NCI-H2081 (cell line): ENCODE measurements at places on chromosomes 1 and 21.
A peak's percentile ranks its signal among the peaks of the same experiment; 100 is the strongest.

- no peak for DNase-seq
Measured at GRCh38 chr1:200774735-200775444, 36.2 kb downstream of the CAMSAP2 start.

GRCh38 chr1:84771895-84772294 is 81.6 kb upstream of the SSX2IP start:
- DNase-seq = no peak

DNA sequence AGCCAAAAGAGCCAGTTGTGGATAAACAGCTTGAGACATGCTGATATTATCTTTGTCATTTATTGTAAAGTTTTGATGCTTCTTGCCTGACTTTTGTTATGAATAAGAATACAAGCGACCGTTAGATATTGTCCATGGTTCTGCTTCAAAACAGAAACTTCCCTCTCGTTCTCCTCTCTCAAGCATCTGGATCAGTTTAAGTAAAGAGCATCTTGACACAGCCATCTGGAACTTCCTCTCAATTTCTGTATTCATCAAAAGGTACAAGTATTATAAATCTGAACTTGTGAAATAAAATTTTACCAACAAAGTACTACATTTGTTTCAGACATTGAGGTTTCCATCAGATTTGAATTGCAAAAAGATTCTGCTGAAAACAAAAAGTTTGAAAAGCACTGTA is 36.4 kb upstream of the CLDN14 start:
- no peak for DNase-seq

DNA sequence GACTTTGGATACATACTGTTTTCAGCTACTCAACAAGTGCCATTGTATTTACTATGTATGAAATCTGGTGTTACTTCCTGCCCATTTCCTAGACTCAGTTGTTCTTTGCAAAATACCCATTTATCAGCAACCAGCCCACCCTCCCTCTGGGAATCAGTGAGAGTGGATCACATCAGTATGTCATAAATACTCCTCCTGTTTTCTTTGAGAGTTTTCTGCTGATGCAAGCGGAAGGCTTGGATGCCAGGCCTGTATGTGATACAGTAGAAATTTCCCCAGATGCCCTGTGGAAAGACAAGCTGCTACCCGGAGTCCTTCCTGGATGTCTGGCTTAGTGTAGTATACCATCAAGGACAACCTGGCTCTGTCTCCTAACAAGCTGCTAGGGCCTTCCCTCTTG is 2.4 kb upstream of the PTPRC start:
- no peak for DNase-seq

- DNase-seq = no peak
Measured at GRCh38 chr21:42081931-42082381, 10.8 kb downstream of the UMODL1 start.

- DNase-seq = no peak
Measured at GRCh38 chr21:38303300-38303699, 46.5 kb downstream of the KCNJ15 start.

DNA sequence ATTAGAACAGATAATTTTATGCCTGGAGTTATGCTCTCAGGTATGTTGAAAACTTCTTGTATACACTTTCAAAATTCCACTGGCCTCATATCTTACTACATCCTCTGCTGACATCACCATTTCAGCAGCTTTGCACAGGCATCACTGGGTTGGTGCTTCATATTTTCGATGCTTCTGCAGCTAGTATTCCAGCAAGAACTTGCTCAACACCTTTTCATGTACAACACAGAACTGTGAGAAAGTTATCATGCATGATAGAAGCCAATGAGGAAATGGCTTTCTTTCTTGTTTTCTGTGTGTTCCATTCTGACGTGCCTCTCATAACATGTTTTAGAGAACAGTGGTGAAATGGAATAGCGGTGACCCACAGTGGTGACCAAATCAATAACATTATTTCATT is 5.1 kb upstream of the GBP5 start:
- no peak for DNase-seq

GRCh38 chr1:205792481-205792881 is 17.2 kb upstream of the RAB29 start:
- DNase-seq = no peak

DNA sequence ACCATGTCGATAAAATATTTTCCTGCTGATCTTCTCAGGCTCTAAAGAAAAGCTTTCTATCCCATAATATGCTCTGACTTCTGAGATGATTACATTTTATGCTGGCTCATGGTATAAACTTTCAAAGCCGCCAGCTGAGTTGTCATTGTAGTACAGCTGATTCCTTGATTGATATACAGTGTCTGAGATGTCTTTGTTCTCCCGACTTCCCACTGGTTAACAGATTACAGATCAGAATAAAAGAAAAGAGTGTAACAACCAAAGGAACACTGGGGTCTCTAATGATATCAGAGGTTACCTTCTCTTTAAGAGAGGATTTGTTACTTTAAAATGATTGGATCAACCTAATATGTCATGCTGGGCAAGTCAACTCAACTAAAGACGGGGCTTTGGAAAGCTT is 485.4 kb upstream of the LRRC7 start:
- DNase-seq = no peak

DNA sequence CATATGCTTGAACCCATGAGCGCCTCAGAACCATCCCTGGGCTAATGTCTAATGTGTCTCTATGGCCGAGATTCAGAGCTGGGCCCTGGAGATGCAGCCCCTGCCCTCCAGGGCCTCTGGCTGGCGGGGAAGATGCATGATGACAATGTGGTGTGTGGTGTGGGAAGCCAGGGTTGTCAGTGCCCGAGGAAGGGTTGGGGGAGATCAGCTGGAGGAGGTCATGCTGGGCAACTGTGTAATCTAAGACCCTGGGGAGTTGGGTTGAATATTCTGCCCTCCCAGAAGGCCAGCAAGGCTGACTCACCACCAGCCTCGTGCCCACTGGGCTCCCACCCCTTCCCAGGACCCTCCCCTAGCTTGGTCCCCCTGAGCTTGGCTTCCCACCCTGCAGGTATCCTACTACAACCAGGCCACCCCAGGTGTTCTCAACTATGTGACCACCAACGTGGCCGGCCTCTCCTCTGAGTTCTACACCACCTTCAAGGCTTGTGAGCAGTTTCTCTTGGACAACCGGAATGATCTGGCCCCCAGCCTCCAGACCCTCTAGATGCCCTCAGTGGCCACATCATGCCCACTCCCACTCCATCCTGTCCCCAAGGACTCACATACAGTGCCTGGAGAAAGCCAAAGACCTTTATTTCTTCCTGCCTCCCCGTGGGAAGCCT is 14.6 kb downstream of the FAM151A start:
- DNase-seq = no peak

DNA sequence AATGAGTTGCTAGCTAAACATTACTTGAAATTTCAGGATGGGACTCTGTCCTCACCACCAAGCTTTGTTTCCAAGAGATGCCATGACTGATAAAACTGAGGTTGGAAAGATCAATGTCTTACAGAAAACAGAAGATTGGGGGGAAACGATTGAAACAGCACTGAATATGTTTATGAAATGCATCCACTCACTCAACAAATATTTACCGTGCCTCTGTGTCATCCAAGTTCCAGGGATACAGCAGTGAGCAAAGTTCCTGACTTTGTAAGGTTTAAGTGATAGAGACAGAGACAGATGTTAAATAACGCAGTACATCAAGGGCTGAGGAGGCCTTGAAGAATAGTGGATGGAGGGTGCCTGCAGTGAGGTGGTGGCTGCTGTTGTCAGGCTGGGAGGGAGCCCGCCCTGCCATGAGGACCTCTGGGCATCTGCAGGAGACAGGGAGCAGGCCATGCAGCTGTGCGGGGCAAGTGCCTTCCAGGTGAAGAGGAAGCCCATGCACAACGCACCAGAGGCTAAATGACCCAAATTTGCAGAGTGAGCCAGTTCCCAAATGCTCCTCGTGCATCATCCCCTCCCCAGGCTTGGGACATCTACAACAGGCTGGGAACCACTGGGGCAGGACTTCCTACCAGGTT is 108.0 kb downstream of the HLCS start:
- DNase-seq = no peak

DNA sequence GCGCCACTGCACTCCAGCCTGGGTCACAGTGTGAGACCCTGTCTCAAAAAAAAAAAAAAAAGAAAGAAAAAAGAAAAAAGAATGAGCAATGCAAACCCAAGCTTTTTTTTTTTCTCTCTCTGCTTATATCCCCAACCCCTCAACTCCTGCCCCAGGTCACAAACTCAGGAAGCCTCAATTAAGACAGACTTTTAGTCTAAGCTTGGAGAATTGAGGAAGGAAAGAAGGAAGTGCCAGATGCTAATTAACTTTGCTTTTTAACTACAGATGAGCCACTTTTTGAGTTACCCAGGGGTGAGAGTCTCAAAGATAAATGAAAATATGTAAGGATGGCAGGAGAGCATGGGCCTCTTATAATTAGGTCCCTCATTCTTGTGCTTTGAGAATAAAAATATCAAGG is 33.3 kb downstream of the PIK3CD start:
- DNase-seq = no peak

GRCh38 chr21:27502801-27503200 is 535.9 kb upstream of the ADAMTS5 start:
- DNase-seq = no peak

GRCh38 chr1:156821801-156822200 is 5.2 kb upstream of the SH2D2A start:
- DNase-seq = no peak

GRCh38 chr1:112776688-112777087 is 61.6 kb upstream of the PPM1J start:
- DNase-seq = no peak

DNA sequence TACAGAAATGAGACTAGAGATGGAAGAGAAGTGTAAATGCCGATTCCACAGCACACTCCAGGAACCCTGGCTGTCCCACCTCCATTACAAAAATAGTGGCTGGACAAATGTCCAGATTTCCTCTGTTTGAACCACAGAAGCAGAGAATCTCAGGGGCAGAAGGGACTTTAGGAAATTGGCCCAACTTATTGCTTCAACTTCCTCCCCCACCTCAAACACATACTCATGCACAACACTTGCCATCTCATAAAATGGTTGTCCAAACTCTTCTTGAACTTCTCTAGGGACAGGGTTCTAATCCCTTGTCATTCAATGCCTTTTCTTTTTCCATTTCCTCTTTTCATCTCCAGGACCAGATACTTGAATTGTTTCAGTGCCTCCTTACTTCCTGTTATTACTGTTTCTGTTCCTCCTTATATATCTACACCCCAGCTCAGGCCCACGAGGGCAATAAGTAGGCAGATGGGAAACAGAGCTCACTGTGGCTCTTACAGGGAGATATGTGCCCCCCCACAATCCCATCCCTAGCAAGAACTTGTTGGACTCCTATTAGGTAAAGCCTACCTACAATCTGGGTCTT is 8.5 kb upstream of the B4GALT3 start:
- DNase-seq = no peak

GRCh38 chr1:25869909-25870606 is 5.5 kb downstream of the PAQR7 start:
- no peak for DNase-seq

- DNase-seq = peak; percentile 6
Measured at GRCh38 chr1:110148961-110149360, 1.3 kb upstream of the SLC6A17 start.

- DNase-seq = no peak
Measured at GRCh38 chr1:106360252-106360651, 696.2 kb upstream of the PRMT6 start.

- DNase-seq = no peak
Measured at GRCh38 chr1:31672986-31673385, 28.3 kb upstream of the PEF1 start.

GRCh38 chr1:156571919-156572662 is at the start of gene IQGAP3:
Gene IQGAP3 (minus strand): TSS chr1:156572565. CDS start chr1:156572529, 36 bp downstream.
- DNase-seq = peak; percentile 87

GRCh38 chr1:160789051-160789701 is 6.8 kb upstream of the LY9 start:
- DNase-seq = no peak

- no peak for DNase-seq
Measured at GRCh38 chr1:159175571-159175970, 4.2 kb downstream of the CADM3 start.

DNA sequence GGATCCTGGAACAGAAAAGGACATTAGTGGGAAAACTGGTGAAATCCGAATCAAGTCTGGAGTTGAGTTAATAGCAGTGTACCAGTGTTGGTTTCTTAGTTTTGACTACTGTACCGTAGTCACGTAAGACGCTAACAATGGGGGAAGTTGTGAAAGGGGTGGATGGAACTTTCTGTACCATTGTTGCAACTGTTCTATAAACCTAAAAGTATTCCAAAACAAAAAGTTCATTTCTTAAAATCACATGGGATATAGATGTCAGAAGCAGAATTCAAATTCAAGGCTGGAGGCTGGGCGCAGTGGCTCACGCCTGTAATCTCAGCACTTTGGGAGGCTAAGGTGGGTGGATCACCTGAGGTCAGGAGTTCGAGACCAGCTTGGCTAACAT is 16.9 kb downstream of the ARHGEF19 start:
- DNase-seq = no peak

DNA sequence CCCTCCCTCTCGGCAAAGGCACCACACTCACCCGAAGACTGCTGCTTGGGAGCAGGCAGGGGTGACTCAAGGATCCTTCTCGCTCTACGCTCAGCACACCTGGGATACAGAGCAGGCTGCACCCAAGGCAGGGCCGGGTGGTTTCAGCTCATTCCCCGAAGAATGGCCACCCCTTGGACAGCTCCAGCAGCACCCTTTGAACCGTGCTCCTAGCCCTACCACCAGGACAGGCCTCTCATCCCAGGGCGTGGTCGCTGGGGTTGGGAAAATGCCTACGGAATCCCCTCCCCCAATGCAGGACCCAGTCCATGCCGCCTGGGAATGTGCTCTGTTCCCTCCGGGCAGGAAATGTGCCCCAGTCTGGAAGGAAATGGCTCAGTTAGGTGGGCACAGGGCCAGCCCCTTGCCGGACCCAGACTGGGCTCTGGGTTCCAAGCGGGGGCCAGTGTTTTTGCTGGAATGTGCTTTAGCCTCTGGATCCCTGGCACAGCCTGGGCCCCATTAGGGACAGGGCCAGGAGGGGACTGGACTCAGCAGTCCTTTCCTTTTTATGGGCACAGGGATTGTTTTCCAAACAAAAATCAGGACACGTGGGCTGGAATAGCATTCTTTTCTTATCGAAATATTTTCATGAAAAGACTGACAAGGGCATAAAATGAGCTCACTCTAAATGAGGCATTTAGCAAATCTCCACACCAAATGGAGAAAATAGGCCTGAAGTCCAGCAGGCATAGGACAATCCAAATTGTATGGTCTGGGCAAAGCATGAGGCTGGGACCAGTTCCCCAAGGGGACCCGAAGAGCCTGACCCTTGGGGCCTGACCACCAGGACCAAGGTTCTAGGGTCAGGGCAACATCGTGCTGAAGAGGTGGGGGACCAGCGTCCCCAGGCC is 7.3 kb downstream of the TMEM82 start:
- no peak for DNase-seq

GRCh38 chr1:28577052-28577678 is 14.9 kb upstream of the RAB42 start:
- DNase-seq = no peak

DNA sequence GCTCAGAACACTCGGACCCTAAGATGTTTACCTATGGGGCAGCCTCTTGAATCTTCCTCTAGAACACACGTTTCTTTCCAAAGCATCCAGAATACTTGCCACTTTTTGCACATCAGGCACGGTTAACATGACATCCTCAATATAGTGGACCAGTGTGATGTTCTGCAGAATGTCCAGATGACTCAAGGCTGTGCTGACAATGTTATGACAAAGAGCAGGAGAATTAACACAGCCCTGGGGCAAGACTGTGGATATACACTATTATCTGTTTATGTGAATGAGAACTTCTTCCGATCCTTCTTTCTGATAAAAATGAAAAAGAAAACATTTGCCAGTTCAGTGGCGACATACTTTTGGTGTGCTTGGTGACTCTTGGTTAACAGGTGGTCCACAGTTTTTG is 154.3 kb downstream of the PDE4B start:
- DNase-seq = no peak

GRCh38 chr1:26583646-26584485 is 54.3 kb downstream of the RPS6KA1 start:
- DNase-seq = no peak
